ENCODE measurements at places on chromosomes 2 and 18. TPM values are rescaled to one million over a fixed set of nuclear protein-coding genes. Genes with fewer than 3 reads are reported as not detected.

Gene KCNJ3
- total RNA-seq = 2.4 TPM

Gene VWC2L
- not detected for total RNA-seq

Gene FIGN
- 14.2 TPM for total RNA-seq

DNA sequence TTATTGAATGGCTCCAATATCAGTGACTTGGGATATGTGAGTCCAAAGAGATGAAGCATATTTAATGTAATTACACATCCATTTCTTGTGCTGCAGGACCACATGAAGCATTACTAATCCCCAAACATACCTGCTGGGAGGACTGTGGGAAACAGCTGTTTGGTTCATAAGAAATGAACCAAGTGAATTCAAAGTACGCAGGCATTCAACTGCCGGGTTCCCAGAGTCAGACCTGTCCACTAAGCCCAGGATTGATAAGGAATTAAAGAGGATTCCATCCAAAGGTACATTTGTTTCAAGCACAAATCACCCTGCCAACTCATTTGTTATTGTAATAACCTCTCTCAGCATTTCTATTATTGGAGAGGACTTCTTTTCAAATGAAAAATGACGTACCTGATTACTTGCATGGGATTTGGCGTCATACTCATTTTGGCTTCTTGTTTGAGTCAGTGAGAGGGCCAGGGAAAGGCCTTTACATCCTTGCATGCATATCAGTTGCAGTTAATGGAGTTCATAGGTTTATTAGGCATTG, 230.7 kb downstream of the TXNL1 start:
- no peaks in the 10 kb centered on the region for H3K4me1 ChIP-seq
- H3K27ac ChIP-seq = no peak overlapping the region
- no peak overlapping the region for H3K4me3 ChIP-seq
- H3K36me3 ChIP-seq = no peaks in the 10 kb centered on the region
- no peak for DNase-seq

- peak overlapping the region; percentile 49 for H3K4me3 ChIP-seq
- peaks cover 13% of the 10 kb centered on the region for H3K27me3 ChIP-seq
- H3K36me3 ChIP-seq = peaks cover 7% of the 10 kb centered on the region
- H3K27ac ChIP-seq = no peak overlapping the region
- DNase-seq = peak; percentile 72
- H3K4me1 ChIP-seq = peaks cover 68% of the 10 kb centered on the region
Measured at GRCh38 chr2:240999873-241000541, 1.6 kb downstream of the SNED1 start.

- no peak overlapping the region for H3K4me3 ChIP-seq
- H3K27me3 ChIP-seq = no peaks in the 10 kb centered on the region
- no peaks in the 10 kb centered on the region for H3K4me1 ChIP-seq
- H3K27ac ChIP-seq = no peak overlapping the region
- no peaks in the 10 kb centered on the region for H3K36me3 ChIP-seq
- no peak for DNase-seq
Measured at GRCh38 chr18:13680612-13681011, 45.7 kb downstream of the FAM210A start.

DNA sequence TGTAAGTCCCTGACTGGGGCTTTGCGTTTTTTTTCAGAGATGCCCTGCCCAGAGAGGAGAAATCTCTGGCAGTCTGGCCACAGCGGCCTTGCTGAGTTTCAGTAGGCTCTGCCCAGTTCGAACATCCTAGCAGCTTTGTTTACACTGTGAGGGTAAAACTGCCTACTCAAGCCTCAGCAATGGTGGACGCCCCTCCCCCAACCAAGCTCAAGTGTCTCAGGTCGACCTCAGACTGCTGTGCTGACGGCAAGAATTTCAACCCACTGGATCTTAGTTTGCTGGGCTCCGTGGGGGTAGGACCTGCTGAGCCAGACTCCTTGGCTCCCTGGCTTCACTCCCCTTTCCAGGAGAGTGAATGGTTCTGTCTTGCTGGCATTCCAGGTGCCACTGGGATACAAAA, 31.7 kb downstream of the L3MBTL4 start:
- no peak overlapping the region for H3K4me3 ChIP-seq
- H3K27ac ChIP-seq = no peak overlapping the region
- H3K27me3 ChIP-seq = no peaks in the 10 kb centered on the region
- H3K4me1 ChIP-seq = no peaks in the 10 kb centered on the region
- no peaks in the 10 kb centered on the region for H3K36me3 ChIP-seq

- no peak overlapping the region for H3K4me3 ChIP-seq
- no peaks in the 10 kb centered on the region for H3K27me3 ChIP-seq
- no peak overlapping the region for H3K27ac ChIP-seq
- no peaks in the 10 kb centered on the region for H3K4me1 ChIP-seq
- H3K36me3 ChIP-seq = no peaks in the 10 kb centered on the region
Measured at GRCh38 chr18:75341267-75341666, 86.2 kb downstream of the SMIM21 start.

GRCh38 chr2:208671284-208671683, 264.7 kb downstream of the PTH2R start:
- no peaks in the 10 kb centered on the region for H3K36me3 ChIP-seq
- H3K27me3 ChIP-seq = no peaks in the 10 kb centered on the region
- no peaks in the 10 kb centered on the region for H3K4me1 ChIP-seq
- H3K4me3 ChIP-seq = no peak overlapping the region
- no peak for DNase-seq
- no peak overlapping the region for H3K27ac ChIP-seq

DNA sequence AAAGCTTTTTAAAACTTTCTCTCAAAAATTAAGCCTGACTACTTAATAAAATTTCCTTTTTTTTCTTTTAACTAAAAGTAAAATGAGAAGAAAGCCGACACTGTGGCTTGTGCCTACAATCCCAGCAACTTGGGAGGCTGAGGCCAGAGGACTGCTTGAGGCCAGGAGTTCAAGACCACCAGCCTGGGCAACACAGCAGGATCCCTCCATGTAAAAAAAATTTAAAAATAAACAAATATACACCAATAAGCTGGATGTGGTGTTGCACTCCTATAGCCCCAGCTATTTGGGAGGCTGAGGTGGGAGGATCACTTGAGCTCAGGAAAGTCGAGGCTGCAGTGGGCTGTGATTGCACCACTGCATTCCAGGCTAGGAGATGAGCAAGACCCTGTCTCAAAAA, 37.4 kb downstream of the HNRNPLL start:
- H3K4me1 ChIP-seq = no peaks in the 10 kb centered on the region
- no peak overlapping the region for H3K27ac ChIP-seq
- peaks cover 11% of the 10 kb centered on the region for H3K36me3 ChIP-seq
- no peak overlapping the region for H3K4me3 ChIP-seq
- no peaks in the 10 kb centered on the region for H3K27me3 ChIP-seq

DNA sequence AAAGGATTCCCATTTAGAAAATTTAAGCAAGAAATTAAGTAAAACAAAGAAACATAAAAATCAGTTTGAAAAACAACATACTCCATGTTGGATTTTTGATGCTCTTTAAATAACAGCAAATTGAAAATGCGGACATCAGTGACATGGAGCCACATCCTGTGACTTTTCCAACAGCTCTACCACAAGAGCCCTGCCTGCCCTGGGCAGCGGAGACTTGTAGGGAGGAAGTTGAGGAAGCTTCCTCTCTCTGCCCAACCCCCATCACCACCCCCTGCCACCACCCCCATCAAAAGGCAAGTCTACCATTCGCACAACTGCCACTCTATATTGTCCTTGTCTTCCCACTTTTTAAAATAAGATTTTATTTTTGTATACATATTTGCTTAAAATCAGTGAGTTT, 32.8 kb upstream of the DAPL1 start:
- no peak for DNase-seq
- H3K4me1 ChIP-seq = no peaks in the 10 kb centered on the region
- H3K27me3 ChIP-seq = no peaks in the 10 kb centered on the region
- no peak overlapping the region for H3K4me3 ChIP-seq
- H3K36me3 ChIP-seq = no peaks in the 10 kb centered on the region

GRCh38 chr2:53021828-53022227, 745.8 kb upstream of the CHAC2 start:
- no peaks in the 10 kb centered on the region for H3K36me3 ChIP-seq
- H3K4me1 ChIP-seq = no peaks in the 10 kb centered on the region
- no peak for DNase-seq
- no peaks in the 10 kb centered on the region for H3K27me3 ChIP-seq
- no peak overlapping the region for H3K4me3 ChIP-seq

DNA sequence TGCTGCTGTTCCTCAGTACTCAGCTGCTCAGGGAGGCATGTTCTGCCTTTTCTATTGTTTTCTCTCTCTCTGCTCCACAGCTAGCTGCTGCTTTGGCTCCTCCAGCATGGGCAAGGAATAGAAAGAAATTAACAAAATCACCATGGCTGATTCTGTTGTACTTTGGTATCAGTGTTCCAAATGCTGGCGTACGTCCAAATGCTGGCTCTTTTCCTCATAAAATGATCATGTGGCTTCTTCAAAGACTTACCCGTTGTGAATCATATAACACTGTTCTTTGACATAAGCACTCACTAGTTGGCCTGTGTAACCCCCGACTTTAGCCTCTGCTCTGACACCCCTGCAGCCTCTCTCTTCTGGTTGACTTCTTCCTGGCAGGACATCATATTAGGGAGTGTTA, 547.6 kb downstream of the CPS1 start:
- no peaks in the 10 kb centered on the region for H3K4me1 ChIP-seq
- H3K36me3 ChIP-seq = no peaks in the 10 kb centered on the region
- no peak overlapping the region for H3K27ac ChIP-seq
- no peak overlapping the region for H3K4me3 ChIP-seq
- DNase-seq = no peak

DNA sequence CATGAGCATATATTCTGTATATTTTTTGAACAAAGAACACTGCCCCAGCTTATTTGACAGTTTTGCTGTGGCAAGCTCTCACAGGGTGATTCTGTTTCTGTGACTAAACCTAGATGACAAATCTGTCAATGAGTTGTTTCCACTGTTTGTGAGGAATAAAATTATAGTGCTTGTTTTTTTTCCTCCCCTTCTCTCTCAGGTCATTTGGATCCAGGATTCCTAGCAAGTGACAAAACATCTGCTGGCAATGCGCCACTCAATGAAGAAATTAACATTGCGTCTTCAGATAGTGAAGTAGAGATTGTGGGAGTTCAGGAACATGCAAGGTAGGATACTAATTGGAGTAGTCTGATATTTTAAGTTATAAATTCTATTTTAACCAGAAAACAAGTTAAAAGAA, 149.3 kb downstream of the HAUS1 start:
- no peaks in the 10 kb centered on the region for H3K27me3 ChIP-seq
- no peak for DNase-seq
- no peak overlapping the region for H3K4me3 ChIP-seq
- no peak overlapping the region for H3K27ac ChIP-seq

DNA sequence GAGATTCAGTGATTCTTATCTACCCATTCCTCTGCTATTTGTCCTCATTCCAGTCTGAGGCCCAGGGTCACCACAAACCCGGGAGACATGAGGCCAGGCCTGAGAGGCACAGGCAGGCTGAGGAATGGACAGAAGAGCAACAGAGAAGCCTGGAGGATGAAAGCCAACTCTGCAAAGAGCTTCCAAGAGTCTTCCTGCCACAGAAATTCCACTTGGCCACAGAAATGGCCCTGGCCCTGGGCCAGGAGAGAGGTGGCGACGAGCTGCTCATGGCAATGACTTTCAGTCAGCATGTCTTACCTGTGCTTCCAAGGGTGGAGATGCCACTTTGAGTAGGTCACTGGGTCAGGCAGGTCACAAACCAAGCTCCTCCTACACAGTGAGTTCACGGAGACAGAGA, 155.3 kb upstream of the PKDCC start:
- no peaks in the 10 kb centered on the region for H3K27me3 ChIP-seq
- H3K27ac ChIP-seq = no peak overlapping the region
- DNase-seq = no peak

- H3K4me1 ChIP-seq = peaks cover 30% of the 10 kb centered on the region
- peak overlapping the region; percentile 48 for H3K27ac ChIP-seq
- H3K27me3 ChIP-seq = no peaks in the 10 kb centered on the region
- no peak for DNase-seq
- no peak overlapping the region for H3K4me3 ChIP-seq
Measured at GRCh38 chr2:112812318-112813267, 24.0 kb downstream of the IL1B start.

DNA sequence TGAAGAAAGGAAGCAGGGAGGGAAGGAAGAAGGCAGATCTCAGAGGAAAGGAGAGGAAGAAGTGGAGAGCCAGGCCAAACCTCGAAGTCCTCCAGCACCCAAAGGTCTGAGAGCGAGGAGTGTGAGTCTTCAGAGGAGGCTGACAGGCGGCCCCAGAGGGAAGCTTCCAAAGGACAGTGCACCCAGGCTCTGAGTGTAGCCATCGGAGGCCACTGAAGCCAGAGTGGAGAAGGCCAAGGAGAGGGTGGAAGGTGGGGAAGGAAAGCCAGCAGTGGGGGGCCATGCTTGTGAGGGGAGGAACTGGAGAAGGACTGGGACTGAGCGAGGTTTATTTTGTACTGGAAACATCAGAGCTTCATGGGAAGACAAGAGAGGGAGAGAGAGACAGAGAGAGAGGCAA, 6.0 kb downstream of the ATP6V1B1 start:
- no peak overlapping the region for H3K27ac ChIP-seq
- no peak overlapping the region for H3K4me3 ChIP-seq
- DNase-seq = no peak

GRCh38 chr2:49332415-49332814, 178.1 kb upstream of the FSHR start:
- H3K27me3 ChIP-seq = no peaks in the 10 kb centered on the region
- H3K36me3 ChIP-seq = no peaks in the 10 kb centered on the region
- no peak for DNase-seq
- no peak overlapping the region for H3K4me3 ChIP-seq
- no peaks in the 10 kb centered on the region for H3K4me1 ChIP-seq

GRCh38 chr18:78820161-78820834, 159.3 kb upstream of the SALL3 start:
- H3K27me3 ChIP-seq = no peaks in the 10 kb centered on the region
- H3K27ac ChIP-seq = no peak overlapping the region
- H3K4me3 ChIP-seq = no peak overlapping the region
- H3K36me3 ChIP-seq = no peaks in the 10 kb centered on the region
- DNase-seq = peak; percentile 62

- no peaks in the 10 kb centered on the region for H3K4me1 ChIP-seq
- no peaks in the 10 kb centered on the region for H3K36me3 ChIP-seq
- no peak overlapping the region for H3K27ac ChIP-seq
- H3K27me3 ChIP-seq = no peaks in the 10 kb centered on the region
Measured at GRCh38 chr2:109292386-109292785, 163.4 kb downstream of the SH3RF3 start.

- H3K4me1 ChIP-seq = no peaks in the 10 kb centered on the region
- H3K27me3 ChIP-seq = no peaks in the 10 kb centered on the region
- no peak for DNase-seq
- no peaks in the 10 kb centered on the region for H3K36me3 ChIP-seq
- no peak overlapping the region for H3K27ac ChIP-seq
- H3K4me3 ChIP-seq = no peak overlapping the region
Measured at GRCh38 chr18:76460482-76460881, 34.6 kb downstream of the ZNF516 start.

All from spleen (tissue), 13 donors.